ENCODE measurements at places on chromosomes 2 and 18.

- no peak for DNase-seq
Measured at GRCh38 chr2:19818039-19818438, 83.7 kb downstream of the TTC32 start.

- no peak for DNase-seq
Measured at GRCh38 chr2:142721015-142721414, 156.4 kb upstream of the KYNU start.

DNA sequence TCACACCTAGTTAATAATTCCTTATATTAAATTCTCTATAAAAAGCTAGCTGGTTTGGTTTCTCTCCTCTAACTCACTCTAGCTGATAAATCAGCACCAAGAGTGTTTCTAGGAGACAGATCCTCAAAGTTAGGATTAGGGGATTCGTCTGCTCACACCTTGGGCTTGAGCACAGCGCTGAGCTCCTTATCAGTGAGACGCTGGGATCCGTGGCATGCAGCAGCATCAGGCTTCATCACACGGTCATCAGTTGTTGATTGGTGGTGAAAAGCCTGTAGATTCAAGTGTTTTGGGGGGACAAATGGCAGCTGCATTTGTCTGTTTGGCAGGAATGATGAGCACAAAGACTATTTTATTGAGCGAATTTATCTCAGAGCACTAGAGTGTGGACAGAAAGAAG lies 72.6 kb upstream of the MC2R start:
- DNase-seq: no peak

DNA sequence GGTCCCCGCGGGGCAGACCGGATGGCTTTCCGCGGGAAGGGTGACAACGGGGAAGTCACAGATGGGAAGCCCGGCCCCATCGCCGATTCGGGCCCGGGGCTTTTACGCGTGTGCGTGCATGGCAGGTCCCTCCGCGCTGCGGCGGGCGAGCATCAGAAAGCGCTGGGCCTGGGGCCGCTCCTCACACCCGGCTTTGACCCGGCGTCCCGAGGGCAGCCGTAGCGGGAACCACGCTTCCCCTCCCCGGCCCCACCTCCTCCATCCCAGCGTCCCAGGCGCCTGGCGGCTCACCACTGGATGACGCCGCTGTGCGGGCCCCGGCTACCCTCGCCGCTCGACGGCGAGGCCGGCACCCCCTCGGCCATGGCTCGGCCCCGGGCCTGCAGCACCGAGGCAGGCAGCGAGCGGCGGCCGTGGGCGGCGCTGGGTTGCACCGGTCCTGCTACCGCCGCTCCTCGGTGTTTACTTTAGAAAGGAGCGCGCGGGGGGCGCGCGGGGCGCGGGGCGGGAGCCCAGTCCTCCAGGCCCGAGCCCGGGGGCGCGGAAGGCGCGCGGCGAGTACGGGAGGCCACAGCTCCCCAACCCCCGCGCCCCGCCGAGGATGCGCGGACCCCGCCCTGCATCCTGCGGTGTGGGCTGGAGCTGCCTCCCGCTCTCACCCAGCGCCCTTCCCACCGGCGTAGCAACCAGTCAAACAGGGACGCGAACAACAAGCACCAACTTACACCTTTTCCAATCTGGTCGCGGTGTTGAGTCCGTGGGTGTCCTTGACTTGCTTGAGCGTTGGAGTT lies 806 bp downstream of the RFX8 start:
- DNase-seq: no peak

- no peak for DNase-seq
Measured at GRCh38 chr2:121472470-121472993, 58.1 kb upstream of the RNU4ATAC start.

DNA sequence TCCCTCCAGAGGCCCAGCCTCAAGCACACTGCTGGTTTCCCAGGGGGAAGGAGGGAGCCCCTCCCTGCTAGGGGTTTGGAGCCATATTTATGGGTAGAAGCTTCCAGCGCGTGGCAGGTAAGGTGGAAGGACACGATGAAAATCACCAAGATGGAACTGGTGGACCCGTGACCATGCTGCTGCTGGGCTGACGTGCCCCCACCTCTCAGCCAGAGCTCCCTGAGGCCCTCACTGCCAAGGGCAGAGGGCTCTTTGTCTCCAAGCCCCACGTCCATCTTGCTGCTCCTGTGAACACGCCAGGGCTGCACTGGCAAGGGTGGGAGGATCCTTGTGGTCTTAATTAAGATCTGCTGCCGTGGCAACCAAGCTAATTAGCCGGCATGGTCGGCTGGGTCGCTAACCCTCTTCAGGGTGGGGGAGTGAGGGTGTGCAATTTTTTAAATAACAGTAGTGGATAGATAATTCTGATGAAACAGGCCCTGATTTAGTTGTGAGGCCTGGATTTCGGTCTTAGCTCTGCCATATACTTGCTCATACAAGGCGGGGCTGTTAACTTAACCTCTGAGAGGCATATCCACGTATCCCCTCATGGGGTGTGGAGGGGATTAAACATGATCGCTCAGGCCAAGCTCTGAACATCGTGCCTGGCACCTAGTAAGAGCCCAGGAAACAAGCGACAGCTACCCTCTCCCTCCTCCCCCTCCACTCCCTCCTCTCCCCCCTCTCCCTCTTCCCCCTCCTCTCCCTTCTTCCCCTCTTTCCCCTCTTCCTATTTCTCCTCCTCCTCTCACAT lies 232.8 kb downstream of the CELF4 start:
- DNase-seq: no peak

DNA sequence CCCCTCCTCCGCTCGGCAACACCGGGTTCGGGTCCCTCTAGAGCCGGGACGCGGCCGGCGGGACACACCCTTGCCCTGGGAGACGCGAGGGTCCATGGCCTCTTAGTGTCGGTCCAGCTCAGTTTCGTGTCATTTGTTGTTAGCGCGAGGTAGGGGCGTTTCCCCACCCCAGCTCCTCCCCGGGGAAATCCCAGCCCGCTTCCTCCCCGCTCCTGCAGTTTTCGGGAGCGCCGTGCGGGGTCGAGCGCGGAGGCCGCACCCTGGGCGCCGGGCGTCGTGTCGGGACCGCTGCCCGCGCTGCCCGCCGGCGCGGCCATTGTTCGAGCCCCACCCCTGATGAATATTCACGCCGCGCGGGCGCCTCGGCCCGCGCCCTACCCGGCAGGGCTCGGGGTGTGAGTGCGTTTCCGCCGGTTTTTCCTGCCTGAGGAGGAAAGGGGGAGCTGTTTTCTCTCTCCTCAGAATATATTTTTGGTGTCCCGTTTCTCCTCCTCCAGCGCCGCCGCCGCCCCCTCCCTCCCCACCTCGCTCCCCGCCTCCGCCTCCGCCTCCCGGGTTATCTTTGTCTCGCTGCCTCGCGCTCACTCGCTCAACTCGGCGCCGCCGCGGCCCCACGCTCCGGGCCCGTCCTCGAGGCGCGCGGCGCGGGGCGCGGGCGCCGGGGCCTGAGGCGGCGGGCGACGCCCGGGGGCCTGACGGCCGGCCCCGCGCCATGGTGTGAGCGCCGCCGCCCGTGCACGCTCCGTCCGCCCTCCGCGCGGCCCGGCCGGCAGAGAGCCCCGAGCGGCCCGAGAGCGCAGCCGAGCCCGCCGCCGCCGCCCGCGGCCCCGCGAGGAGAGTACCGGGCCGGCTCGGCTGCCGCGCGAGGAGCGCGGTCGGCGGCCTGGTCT lies at the start of gene MAP4K4:
Gene MAP4K4, plus strand, starts transcription at position 584 of the 890 bp plus-strand sequence. CDS start 374 bp downstream, outside the sequence.
- peak; percentile 63 for DNase-seq

DNA sequence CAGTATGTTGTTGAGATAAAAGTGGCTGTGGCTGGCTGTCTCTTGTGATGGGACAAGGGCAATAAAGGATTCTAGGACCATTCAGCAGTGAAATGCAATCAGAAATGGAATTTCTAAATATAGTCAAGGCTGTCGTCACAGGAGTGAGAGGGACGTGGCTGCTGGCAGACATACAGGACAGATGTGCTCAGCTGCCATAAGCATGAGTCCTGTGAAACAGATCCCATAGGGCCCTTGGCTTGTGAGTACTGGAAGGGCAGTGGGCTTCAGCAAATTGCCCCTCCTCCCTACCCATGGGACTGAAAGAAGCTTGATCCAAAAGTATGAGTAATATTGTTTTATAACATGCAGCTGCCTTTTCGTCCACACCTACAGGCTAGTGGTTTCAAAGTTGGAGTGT lies 4.2 kb upstream of the CNNM3 start:
- no peak for DNase-seq

- no peak for DNase-seq
Measured at GRCh38 chr2:12488352-12489318, 228.1 kb upstream of the TRIB2 start.

DNA sequence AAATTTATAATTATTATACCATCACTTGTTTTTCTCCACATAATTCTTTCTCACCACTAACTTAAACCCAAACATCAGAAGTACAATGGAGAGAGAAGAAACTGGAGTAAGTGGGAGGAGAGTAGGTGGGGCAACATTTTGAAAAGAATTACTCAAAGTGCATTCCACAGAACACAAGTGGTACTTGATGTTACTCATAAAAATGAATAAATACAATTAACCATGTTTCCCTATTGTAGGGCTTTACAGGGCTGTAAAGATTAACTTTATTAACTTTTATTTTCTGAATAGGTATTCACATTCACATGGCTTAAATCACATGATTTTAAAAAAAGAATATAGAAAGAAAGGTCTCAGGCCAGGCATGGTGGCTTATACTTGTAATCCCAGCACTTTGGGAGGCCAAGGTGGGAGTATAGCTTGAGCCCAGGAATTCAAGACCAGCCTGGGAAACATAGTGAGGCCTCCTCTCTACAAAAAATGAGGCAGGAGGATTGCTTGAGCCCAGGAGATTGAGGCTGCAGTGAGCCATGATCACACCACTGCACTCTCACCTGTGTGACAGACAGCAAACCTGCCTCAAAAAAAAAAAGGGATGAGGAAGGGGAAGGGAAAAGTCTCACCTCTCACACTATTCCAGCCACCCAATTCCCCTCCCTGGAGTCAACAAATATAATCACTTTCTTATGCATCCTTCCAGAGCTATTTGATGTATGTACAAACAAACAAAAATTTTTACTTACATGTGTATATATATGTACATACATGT lies 47.1 kb downstream of the KCNG3 start:
- no peak for DNase-seq

GRCh38 chr18:24246143-24246542 lies 107.3 kb downstream of the CABYR start:
- no peak for DNase-seq

- DNase-seq: no peak
Measured at GRCh38 chr2:230921806-230922595, 3.0 kb downstream of the GPR55 start.

Data from SHP77 (cell line).